ENCODE measurements at places on chromosomes 4 and X.

- no peak for DNase-seq
Observed at GRCh38 chr4:6271701-6272465, 2.2 kb downstream of the WFS1 start.

DNA sequence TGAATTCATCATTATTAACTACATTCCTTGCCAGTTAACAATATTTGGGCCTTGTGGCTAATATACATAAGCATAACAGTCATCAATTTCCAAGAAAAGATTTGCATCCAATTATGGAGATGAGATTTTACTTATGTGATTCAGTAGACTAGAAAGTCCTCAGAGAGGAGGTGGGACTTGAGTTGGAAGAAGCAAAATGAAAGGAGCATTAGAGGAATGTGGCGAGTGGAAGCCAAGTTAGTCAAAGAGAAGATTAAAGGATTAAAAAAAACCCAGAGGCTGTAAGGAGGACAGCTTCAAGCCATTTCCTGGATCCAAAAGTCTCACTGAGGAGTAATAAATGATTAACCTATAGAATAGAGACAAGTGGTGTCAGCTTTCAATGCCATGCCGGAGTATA is 1099.4 kb upstream of the IGFBP7 start:
- no peak for DNase-seq

- no peak for DNase-seq
Observed at GRCh38 chr4:135545616-135546317, 1344.2 kb upstream of the PABPC4L start.

- no peak for DNase-seq
Observed at GRCh38 chr4:26764231-26764630, 96.4 kb upstream of the STIM2 start.

- DNase-seq, result no peak
Observed at GRCh38 chr4:7687796-7688195, 251.9 kb downstream of the AFAP1 start.

DNA sequence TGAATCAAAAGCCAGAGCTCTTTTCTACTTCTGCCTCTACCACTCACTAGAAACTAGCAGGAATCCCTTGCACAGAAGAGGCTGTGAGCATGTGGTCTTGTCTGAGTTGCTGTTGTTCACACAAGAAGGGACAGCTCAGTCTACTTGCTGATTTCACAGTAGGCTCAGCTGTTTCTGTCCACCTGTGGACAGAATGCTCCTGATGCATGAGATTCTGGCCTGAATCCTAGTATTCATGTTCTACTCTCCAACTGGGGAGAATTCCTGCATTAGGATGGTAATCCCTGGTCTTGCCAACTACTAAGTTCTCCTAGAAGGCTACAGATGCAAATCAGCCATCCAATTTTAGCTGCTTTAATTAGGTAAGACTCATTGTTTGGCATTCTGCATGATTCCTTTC is 112.8 kb downstream of the PPA2 start:
- no peak for DNase-seq

DNA sequence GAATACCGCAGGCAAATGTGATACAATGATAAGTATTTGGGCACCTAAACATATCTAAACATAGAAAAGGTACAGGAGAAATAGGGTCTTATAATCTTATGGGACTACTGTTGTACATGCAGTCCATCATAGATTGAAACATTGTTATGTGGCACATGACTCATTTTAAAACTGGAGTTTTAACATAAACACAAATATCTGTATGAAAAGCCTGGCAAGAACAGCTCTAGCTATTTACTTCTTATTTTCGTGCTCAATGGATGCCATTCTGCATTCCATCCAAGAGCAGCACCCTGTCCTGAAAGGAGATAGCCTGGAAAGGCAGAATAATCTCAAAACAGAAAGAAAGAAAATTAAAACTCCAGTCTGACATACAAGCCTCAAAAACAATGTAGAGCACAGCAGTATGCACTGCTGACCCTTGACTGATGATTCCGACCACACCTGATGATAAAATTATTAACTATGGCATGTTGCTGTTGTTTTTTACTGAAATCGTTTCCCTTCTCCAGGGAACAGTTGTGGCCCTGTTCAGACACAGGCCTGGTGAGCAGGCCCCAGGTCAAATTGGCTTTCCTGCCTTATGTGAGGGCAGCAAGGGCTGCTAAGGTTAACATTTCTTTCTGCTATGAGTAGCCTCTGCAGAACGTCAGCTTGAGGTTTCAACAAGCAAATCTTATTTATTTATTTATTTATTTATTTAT is 152.7 kb downstream of the APBB2 start:
- no peak for DNase-seq

- DNase-seq, result no peak
Observed at GRCh38 chr4:37224854-37225253, 19.7 kb upstream of the NWD2 start.

GRCh38 chr4:23202712-23203247 is 510.0 kb downstream of the GBA3 start:
- no peak for DNase-seq
